ENCODE measurements at places on chromosomes 3 and 15.

GRCh38 chr15:62912808-62913207, 129.7 kb upstream of the TPM1 start:
- no peak for DNase-seq

DNA sequence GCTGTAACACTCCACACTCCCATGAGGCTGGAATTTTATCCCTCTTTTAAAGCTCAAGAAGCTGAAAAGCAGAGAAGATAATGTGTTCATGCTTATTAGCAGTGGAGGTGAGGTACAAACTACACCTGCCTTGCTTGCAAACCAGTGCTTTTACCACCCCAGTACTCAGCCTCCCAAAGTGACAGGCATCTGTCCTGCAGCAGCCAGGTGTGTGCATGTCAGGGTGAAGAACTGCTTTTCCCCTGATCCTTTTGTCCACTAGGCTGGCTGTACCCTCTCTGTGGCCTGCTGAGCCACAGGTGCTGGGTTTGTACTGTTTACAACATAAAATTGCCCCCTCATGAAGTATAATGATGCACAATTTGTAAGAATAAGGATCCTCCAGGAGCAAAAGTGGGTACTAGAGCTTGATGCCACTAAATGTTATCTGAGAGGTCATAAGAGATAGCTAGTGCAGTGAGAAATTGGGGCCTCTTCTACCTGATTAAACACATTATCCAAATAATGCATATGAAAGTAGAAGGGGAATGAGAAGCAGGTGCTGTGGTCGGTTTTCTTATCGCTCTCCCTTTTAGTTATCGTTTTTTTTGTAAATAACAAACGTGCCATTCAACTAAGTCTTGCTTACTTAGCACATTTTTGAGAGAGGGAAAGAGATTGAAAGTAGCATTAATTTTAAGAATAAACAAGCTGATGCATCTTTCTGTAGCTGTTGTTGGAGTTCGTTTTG, 39.2 kb upstream of the GADL1 start:
- peak; percentile 67 for DNase-seq

DNA sequence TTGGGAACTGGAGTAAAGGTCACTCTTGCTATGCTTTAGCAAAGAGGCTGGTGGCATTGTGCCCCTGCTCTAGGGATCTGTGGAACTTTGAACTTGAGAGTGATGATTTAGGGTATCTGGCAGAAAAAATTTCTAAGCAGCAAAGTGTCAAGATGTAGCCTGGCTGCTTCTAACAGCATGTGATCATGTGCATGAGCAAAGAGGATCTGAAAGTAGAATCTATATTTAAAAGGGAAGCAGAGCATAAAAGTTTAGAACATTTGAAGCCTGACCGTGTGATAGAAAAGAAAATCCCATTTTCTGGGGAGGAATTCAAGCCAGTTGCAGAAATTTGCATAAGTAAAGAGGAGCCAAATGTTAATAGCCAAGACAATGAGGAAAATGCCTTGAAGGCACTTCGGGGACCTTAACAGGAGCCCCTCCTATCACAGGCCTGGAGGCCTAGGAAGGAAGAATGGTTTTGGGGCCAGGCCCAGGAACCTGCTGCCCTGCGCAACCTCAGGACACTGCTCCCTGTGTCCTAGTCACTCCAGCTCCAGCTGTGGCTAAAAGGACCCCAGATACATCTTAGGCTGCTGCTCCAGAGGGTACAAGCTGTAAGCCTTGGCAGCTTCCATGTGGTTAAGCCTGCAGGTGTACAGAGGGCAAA, 212.2 kb upstream of the LINGO1 start:
- no peak for DNase-seq

DNA sequence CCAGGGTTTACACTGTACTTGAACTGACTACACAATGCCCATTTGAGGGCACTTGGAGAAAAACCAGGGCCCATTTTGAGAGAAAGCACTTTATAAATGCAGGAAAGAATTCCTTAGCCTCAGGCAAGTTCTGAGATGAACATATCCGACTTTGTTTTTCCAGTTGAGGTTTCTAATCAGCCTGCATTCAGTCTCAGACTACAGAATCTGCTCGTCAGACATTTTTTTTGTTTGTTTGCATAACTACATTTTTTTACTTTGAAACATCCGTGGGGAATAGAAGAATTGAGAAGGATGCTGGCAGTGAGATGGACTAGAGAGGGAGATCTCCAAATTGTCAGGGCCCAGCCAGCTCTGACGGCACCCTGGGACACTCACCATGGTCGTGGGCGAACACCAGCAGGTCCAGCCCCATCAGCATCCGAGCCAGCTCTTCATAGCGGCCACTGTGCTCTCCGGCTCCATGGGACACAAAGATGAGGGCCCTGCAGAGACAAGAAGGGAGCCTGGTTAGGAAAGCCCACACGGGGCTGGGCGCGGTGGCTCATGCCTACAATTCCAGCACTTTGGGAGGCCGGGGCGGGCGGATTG, 40.8 kb downstream of the MGLL start:
- no peak for DNase-seq

- no peak for DNase-seq
Observed at GRCh38 chr3:464255-464654, 267.7 kb downstream of the CHL1 start.
